ENCODE measurements at places on chromosomes 4 and X.
A peak's percentile ranks its signal among the peaks of the same experiment; 100 is the strongest.

DNA sequence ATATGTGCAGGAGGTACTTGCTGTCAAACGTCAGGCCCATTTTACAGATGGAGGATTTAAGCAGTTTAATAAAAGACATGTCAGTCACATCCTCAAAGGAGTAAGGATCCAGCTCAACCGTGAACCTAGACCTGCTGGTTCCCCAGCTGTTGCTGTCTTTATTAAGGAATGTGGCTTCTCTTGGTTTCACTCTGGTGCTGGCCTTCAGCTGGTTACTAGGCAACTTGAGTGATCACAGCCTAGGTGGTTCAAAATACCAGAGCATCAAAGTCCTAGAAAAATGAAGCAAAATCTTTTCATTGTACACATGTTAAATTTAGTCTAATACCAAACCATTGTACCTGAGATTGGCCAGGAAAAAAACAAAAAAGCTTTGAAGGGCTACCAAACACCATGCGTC, 32.7 kb upstream of the GLRA2 start:
- no peak for DNase-seq

DNA sequence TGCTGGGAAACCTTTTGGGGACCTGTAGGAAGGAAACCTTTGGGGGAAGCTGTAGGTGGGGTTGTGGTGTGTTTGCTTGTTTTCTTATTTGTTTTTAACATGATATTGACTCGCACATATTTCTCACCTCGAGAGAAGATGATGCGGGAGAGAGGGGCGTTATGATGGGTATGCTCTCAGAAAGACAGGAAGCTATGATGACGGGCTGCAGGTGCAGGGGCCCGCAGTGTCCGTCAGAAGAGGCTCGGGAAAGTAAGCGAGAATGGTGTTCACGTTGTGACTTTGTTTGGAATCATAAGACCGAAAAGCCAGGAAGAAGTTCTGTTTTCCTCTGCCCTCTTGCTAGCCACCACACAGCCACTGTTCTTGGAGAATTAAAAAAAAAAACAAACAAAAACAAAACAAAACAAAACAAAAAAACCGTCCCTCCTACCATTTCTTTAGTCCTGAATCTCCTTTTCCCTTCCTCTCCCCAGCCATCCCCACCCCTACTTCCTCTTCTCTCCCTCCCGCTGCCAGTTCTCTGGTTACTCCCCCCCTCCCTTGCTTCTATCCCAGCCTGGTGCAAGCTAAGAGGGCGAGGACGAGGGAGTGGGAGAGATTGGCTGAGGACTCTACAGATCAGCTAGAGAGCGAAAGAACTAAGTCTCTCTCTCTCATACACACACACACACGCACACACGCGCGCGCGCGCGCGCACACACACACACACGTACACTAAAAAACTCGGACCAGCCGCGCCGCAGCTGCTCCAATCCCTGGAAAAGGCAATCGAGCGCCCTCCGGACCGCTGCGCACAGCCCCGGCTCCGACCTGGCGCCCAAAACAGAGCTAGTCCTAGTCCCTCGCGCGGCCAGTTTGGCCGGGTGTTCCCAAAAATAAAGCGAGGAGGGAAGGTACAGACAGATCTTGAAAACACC, at the start of gene BMP3:
Gene BMP3, plus strand, starts transcription at position 648 of the 920 bp plus-strand sequence. CDS start 577 bp downstream, outside the sequence.
- no peak for DNase-seq

DNA sequence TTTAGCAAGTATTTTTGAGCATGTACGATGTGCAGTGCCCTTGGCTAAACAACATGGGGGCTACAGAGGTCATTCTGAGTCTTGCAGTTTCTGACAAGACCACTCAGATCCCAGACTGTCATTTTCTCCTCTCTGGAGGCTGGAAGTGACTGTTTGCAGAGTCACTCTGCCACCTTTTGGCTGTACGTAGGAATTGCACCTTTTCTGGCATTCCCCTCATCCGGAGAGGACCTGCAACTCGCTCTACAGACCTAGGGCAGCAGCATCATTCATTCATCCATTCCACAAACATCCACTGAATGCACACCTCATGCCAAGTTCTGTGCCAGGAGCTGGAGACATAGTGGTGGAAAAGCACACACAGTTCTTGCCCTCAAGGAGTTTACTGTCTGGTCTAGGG, 160.4 kb upstream of the GPR101 start:
- DNase-seq = peak; percentile 6

DNA sequence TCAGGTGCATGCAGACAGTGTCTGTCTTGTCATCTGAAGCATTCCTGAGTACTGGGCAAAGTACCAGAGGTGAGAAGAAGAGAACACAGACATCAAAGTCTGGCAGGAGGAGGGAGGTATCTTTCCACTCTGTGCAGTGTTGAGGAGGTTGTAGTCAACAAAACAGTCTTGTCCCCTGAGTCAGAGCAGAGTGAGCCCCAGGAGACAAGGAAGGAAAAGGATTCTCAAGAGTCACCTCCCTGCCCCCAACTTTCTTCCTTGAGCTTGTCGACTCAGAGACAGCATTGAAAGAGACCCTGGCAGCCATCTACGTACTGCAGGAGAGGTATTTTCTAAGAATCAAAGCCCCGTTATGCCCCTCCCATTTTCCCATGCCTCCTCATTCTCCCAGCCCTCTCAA, 4.4 kb upstream of the SRPX start:
- no peak for DNase-seq

DNA sequence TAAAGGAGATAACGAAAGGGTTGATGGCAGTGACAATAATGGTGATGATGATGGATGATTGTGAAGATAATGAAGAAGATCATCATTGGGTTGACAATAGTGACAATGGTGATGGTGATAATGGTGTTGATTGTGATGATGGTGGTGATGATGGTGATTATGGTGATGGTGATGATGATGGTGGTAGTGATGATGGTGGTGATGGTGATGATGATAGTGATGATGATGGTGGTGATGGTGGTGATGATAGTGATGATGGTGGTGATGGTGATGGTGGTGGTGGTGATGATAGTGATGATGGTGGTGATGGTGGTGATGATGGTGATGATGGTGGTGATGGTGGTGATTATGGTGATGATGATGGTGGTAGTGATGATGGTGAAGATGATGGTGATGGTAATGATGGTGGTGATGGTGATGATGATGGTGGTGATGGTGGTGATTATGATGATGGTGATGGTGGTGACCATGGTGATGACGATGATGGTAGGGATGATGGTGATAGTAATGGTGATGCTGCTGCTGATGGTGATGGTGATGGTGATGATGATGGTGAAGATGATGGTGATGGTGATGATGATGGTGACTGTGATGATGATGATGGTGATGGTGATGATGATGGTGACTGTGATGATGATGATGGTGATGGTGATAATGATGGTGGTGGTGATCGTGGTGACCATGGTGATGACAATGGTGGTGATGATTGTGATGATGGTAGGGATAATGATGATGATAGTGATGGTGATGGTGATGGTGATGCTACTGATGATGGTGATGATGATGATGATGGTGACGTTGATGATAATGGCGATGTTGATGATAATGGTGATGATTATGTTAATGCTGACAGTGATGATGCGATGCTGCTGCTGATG, 61.6 kb upstream of the NKX1-1 start:
- DNase-seq = no peak
